ENCODE measurements at places on chromosomes 7 and 10. TPM values are rescaled to one million over a fixed set of nuclear protein-coding genes. Genes with fewer than 3 reads are reported as not detected.

C10orf53 gene
- total RNA-seq, result not detected

TOMM7 gene
- 123 TPM for total RNA-seq

RNF133 gene
- total RNA-seq, result 0.25 TPM

PNLIP gene
- not detected for total RNA-seq

HABP2 gene
- total RNA-seq, result under 0.01 TPM

TES gene
- 10.6 TPM for total RNA-seq

CCM2 gene
- 19.4 TPM for total RNA-seq

PHKG1 gene
- 2.5 TPM for total RNA-seq

FGFR2 gene
- 46.7 TPM for total RNA-seq

PIP gene
- total RNA-seq, result not detected

COL1A2 gene
- total RNA-seq, result 107 TPM

ASZ1 gene
- total RNA-seq, result not detected

HECW1 gene
- total RNA-seq, result 35.4 TPM

CPXM2 gene
- total RNA-seq, result 0.49 TPM

NUTM2D gene
- total RNA-seq, result 7.9 TPM

LOXL4 gene
- total RNA-seq, result 0.25 TPM

CXCL12 gene
- total RNA-seq, result 15.0 TPM

TAS2R3 gene
- 5.7 TPM for total RNA-seq

NEUROG3 gene
- not detected for total RNA-seq

C7orf33 gene
- total RNA-seq, result not detected

THNSL1 gene
- total RNA-seq, result 12.3 TPM

TEX47 gene
- not detected for total RNA-seq

SPDYE5 gene
- not detected for total RNA-seq

PLAC9 gene
- 1.7 TPM for total RNA-seq

TNKS2 gene
- 110 TPM for total RNA-seq

DKK1 gene
- 3.0 TPM for total RNA-seq

DLX5 gene
- 3.4 TPM for total RNA-seq

PRSS1 gene
- total RNA-seq, result not detected

ENKUR gene
- 3.7 TPM for total RNA-seq

NPFFR1 gene
- 1.5 TPM for total RNA-seq

FAM20C gene
- 16.2 TPM for total RNA-seq

ANKRD61 gene
- not detected for total RNA-seq

ABCF2 gene
- total RNA-seq, result 20.7 TPM

OR2A5 gene
- not detected for total RNA-seq

VSIR gene
- 5.4 TPM for total RNA-seq

POLR3A gene
- total RNA-seq, result 39.6 TPM

CHCHD3 gene
- 45.2 TPM for total RNA-seq

CUZD1 gene
- total RNA-seq, result 0.98 TPM

BICC1 gene
- 3.7 TPM for total RNA-seq

CFAP58 gene
- total RNA-seq, result 0.25 TPM

CCZ1B gene
- 86.1 TPM for total RNA-seq

PLCE1 gene
- 6.6 TPM for total RNA-seq

MOGAT3 gene
- not detected for total RNA-seq

ADARB2 gene
- 4.2 TPM for total RNA-seq

NME8 gene
- total RNA-seq, result not detected

GIMAP7 gene
- total RNA-seq, result 1.5 TPM

LRMDA gene
- 1.2 TPM for total RNA-seq

ITIH5 gene
- 14.3 TPM for total RNA-seq

HTRA1 gene
- total RNA-seq, result 46.7 TPM

CAV2 gene
- total RNA-seq, result 19.2 TPM

CPN1 gene
- total RNA-seq, result not detected

ZPBP gene
- total RNA-seq, result not detected

ZNF425 gene
- total RNA-seq, result 4.4 TPM

PLEKHA1 gene
- 26.3 TPM for total RNA-seq

TAC1 gene
- 8.4 TPM for total RNA-seq
